ENCODE measurements at places on chromosomes 11 and 22.

DNA sequence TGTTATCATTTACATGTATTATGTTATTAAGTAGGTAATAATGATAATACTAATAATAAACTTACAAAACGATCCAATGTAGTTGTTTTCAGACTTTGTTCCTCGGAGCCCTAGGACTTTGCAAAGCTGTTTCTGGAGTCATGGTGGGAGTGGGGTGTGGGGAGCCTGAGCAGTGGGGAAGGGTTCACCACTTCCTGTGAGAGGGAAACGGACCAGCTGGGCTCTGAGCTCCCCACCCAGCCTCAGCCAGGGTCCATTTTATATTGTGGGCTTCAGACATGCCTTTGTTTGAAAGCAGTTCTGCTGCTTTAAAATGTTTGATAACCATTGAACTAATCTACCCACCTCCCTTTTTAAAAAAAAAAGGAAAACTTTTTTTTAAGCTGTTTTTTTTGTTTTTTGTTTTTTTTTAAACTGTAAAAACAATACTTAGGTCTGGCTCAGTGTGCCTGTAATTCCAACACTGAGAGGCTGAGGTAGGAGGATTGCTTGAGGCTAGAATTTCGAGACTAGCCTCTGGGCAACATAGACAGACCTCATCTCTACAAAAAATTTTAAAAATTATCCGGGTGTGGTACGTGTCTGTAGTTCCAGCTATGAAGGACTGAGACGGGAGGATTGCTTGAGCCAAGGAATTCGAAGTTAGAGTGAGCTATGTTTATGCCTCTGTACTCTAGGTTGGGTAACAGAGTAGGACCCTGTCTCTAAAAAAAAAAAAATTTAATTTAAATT, 7.0 kb downstream of the SERPING1 start:
- no peak overlapping the region for H3K27ac ChIP-seq
- no peak overlapping the region for H3K4me3 ChIP-seq
- no peaks in the 10 kb centered on the region for H3K27me3 ChIP-seq
- no peak for DNase-seq

DNA sequence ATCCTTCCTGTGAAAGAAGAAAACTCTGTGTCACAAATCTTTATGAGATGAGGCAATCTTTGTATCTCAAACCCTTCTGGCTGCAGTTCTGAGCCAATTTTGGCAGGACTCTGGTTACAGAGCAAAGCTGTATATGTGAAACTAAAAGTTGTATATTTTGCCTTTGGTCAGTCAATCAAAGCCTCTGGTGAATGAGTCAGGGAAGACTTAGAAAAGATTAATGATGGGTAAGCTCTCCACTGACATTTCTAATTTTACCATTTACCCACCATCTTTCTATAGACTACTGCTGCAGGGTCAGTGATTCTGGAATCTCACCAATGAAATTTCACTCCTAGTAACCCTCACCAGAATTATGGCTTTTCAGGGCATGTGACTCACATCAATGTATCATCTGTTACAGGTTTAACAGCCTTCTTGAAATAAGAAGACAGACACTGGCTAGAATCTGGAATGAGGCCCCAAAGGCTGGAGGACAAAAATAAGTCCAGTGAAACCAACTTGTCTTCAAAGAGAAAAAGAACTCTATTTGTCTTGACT, 43.3 kb downstream of the USP35 start:
- H3K27me3 ChIP-seq: no peaks in the 10 kb centered on the region
- peak; percentile 58 for DNase-seq
- H3K4me3 ChIP-seq: no peak overlapping the region
- H3K36me3 ChIP-seq: peaks cover 5% of the 10 kb centered on the region
- H3K4me1 ChIP-seq: peaks cover 1% of the 10 kb centered on the region
- H3K27ac ChIP-seq: peak overlapping the region; percentile 7

- H3K4me3 ChIP-seq: no peak overlapping the region
- peak; percentile 74 for DNase-seq
- no peaks in the 10 kb centered on the region for H3K36me3 ChIP-seq
- no peaks in the 10 kb centered on the region for H3K27me3 ChIP-seq
- H3K4me1 ChIP-seq: peaks cover 1% of the 10 kb centered on the region
- no peak overlapping the region for H3K27ac ChIP-seq
Measured at GRCh38 chr22:35582218-35582860, 34.8 kb downstream of the MB start.

GRCh38 chr11:36156817-36157519, 132.3 kb downstream of the COMMD9 start:
- no peaks in the 10 kb centered on the region for H3K27me3 ChIP-seq
- H3K4me3 ChIP-seq: no peak overlapping the region
- no peak overlapping the region for H3K27ac ChIP-seq
- no peaks in the 10 kb centered on the region for H3K4me1 ChIP-seq
- no peak for DNase-seq

DNA sequence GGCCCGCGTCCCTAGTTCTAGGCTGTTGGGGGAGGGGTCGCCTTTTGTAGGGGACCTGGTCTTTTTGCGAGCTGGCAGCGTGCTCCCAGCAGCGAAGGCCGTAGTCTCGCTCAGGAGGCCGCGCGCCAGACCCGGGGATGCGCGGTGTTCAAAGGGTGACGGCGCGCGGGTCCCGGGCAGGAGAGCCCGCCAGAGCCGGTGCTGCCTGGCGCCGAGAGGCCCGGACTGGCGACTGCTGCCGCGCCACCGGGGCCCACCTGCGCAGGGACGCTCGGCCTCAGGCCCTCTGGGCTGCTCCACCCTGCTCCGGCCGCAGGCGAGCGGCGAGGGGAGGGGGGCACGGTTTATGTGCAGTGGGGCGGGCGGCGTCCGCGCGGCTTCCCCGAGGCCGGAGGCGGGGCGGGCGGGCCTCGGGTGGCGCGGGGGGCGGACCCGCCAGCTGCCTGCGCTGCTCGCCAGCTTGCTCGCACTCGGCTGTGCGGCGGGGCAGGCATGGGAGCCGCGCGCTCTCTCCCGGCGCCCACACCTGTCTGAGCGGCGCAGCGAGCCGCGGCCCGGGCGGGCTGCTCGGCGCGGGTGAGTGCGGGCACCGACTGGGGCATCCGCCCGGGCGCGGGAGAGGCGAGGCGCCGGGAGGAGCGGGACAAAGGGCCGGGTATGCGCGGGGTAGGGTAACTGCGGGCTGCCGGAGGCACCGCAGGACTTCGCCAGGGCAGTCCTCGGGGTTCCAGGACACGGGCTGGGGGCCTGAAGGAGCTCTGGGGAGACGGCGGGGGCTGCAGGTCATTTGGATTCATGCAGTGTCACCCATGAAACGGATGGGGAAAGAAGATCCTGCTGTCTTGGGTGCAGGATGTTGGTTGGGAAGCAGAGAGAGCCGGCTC, at the start of gene PRSS23:
TSS of gene PRSS23 (plus strand) at position 467 of the 884 bp plus-strand sequence. CDS start 7,102 bp downstream, outside the sequence.
- no peaks in the 10 kb centered on the region for H3K36me3 ChIP-seq
- peak within 1 kb of the TSS; percentile 87 for H3K4me3 ChIP-seq
- H3K27ac ChIP-seq: peak within 1 kb of the TSS; percentile 96

- no peak overlapping the region for H3K4me3 ChIP-seq
- no peaks in the 10 kb centered on the region for H3K27me3 ChIP-seq
- no peak overlapping the region for H3K27ac ChIP-seq
- no peak for DNase-seq
Measured at GRCh38 chr22:44026630-44027511, 2.8 kb downstream of the PARVB start.

DNA sequence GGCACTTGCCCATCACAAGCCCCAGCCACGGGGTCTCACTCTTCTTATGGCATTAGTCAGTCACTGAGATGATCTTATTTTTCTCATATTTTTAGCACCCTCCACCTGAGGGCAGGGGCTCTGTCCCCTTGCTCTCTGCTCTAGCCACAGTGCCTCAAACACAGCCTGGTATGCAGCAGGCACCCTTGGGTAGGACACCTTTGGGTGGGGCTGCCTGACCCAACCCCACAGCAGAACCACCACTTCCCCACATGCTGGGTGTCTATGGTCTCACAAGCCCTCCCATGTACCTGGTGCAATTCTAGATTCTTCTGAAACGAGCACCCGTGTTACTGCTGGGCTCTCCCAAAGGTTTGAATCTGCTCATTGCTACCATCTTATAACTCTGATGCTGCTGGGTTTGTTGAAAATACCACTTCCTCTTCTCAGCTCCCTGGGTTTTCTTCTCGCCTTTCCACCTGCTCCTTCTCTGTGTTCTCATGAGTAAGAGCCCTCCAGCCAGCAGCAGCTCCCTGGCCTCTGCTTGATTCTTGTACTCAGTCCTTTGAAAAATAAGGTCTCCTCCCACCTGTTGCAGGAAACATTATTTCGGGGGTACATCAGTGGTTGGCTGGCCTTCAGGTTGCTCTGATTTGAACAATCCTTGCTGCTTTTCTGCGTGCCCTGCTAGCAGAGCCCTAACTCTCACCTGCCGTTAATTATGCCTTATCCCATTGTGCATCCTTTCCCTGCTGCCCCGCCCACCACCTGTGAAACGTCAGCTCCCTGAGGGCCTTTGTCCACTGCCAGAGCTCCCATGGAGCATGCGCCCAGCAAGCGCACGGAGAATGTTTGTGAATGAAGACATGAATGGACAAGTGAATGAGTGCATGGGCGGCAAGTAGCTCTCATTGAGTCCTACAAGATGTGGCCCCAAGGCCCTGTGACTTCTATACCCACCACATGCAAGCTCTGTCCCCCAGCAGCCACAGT, 1181.6 kb downstream of the TBC1D22A start:
- no peak overlapping the region for H3K27ac ChIP-seq
- no peaks in the 10 kb centered on the region for H3K36me3 ChIP-seq
- H3K4me3 ChIP-seq: no peak overlapping the region

GRCh38 chr22:38786631-38787030, 7.3 kb downstream of the DNAL4 start:
- H3K36me3 ChIP-seq: peaks cover 10% of the 10 kb centered on the region
- H3K4me3 ChIP-seq: no peak overlapping the region
- no peaks in the 10 kb centered on the region for H3K4me1 ChIP-seq
- no peaks in the 10 kb centered on the region for H3K27me3 ChIP-seq
- no peak overlapping the region for H3K27ac ChIP-seq

DNA sequence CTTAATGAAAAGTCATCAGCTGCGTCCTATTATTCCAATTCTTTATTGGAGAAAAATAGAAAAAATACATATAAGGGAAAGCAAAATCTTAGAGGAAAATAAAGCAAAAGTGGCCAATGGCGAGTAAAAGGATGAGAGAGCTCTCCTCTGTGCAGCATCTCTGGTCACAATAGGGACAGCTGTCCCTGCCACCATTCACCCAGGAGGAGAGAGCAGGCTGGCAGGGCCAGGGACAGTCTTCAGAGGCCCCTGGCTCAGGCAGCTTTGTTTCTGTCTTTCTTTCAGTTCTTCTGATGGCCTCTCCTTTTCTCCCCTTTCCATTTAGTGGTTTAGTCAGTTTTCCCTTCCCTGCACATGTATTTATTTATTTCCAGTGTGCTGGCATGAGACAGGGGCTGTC, 941.3 kb downstream of the NTM start:
- H3K36me3 ChIP-seq: no peaks in the 10 kb centered on the region
- DNase-seq: no peak
- H3K4me3 ChIP-seq: no peak overlapping the region
- H3K4me1 ChIP-seq: peaks cover 12% of the 10 kb centered on the region

- peaks cover 41% of the 10 kb centered on the region for H3K27me3 ChIP-seq
- peaks cover 11% of the 10 kb centered on the region for H3K4me1 ChIP-seq
- no peak overlapping the region for H3K27ac ChIP-seq
- H3K4me3 ChIP-seq: no peak overlapping the region
- DNase-seq: no peak
Measured at GRCh38 chr11:121450401-121450800, 1.7 kb upstream of the SORL1 start.

- DNase-seq: no peak
- peaks cover 56% of the 10 kb centered on the region for H3K36me3 ChIP-seq
- H3K27me3 ChIP-seq: no peaks in the 10 kb centered on the region
Measured at GRCh38 chr11:20011307-20011951, 148.8 kb downstream of the DBX1 start.

GRCh38 chr11:8257003-8257664, 6.5 kb downstream of the LMO1 start:
- H3K36me3 ChIP-seq: no peaks in the 10 kb centered on the region
- peaks cover under 1% of the 10 kb centered on the region for H3K4me1 ChIP-seq
- no peak overlapping the region for H3K4me3 ChIP-seq
- H3K27me3 ChIP-seq: peaks cover 38% of the 10 kb centered on the region
- no peak for DNase-seq

DNA sequence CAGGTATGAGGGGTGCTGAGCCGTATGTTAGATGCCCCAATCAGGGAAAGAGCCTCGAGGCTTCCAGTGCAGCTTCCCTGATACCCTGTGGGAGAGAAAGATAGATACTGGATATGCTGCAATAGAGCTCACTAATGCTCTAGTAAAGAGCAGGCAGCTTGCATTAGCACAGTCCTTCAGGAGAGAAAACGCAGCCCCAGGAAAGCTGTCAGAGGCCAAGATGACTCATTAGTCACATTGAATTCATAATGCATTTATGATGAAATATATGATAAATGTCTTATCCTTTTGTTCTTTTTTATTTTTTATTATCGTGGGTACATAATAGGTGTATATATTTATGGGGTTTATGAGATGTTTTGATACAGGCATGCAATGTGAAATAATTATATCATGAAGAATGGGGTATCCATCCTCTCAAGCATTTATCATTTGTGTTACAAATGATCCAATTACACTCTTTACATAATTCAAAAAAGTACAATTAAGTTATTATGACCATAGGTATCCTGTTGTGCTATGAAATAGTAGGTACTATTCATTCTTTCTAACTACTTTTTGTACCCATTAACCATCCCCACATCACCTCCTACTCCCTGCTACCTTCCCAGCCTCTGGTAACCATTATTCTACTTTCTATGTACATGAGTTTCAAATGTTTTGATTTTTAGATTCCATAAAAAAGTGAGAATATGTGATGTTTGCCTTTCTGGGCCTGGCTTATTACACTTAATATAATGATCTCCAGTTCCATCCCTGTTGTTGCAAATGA, 94.5 kb upstream of the TOP3B start:
- peaks cover 29% of the 10 kb centered on the region for H3K27me3 ChIP-seq
- no peak for DNase-seq
- H3K36me3 ChIP-seq: no peaks in the 10 kb centered on the region

GRCh38 chr11:110866081-110866480, 153.8 kb upstream of the ARHGAP20 start:
- no peaks in the 10 kb centered on the region for H3K4me1 ChIP-seq
- no peaks in the 10 kb centered on the region for H3K27me3 ChIP-seq
- H3K4me3 ChIP-seq: no peak overlapping the region
- no peak for DNase-seq
- no peaks in the 10 kb centered on the region for H3K36me3 ChIP-seq

- no peak for DNase-seq
- no peak overlapping the region for H3K4me3 ChIP-seq
- peaks cover 14% of the 10 kb centered on the region for H3K4me1 ChIP-seq
- no peaks in the 10 kb centered on the region for H3K36me3 ChIP-seq
- no peak overlapping the region for H3K27ac ChIP-seq
Measured at GRCh38 chr11:64998141-64998540, 1.4 kb upstream of the BATF2 start.

Measured in mesenchymal stem cell (in vitro differentiated cells and primary cell).